ENCODE measurements at places on chromosomes 16 and 17.

DNA sequence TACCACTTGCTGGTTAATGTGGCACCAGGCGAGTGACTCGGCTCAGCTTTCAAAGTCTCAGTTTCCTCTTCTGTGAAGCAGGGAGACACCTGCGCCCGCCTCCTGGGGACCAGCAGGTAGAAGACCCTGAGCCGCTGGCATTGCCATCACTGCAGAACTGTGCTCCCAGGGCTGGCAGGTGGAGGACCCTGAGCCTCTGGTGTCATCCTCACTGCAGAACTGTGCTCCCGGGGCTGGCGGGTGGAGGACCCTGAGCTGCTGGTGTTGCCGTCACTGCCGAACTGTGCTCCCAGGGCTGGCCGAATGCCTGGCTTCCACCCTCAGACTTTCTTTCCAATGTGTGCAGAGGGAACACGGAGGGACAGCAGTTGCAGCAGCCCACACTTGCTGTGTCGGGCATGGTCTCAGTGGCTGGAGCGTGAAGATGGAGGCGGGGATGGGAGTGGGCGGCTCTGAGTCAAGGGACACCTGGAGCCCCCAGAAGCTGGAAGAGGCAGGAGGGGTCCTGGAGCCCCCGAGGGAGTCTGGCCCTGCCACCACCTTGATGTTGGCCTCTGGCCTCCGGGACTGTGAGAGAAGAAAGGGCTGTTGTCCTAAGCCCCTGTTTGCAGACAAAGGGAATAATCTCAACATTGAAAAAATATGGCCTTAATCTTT lies 75.8 kb upstream of the METTL9 start:
- DNase-seq, result no peak

- no peak for DNase-seq
These were observed 30.2 kb downstream of the CACNG5 start for GRCh38 chr17:66865151-66865550.

DNA sequence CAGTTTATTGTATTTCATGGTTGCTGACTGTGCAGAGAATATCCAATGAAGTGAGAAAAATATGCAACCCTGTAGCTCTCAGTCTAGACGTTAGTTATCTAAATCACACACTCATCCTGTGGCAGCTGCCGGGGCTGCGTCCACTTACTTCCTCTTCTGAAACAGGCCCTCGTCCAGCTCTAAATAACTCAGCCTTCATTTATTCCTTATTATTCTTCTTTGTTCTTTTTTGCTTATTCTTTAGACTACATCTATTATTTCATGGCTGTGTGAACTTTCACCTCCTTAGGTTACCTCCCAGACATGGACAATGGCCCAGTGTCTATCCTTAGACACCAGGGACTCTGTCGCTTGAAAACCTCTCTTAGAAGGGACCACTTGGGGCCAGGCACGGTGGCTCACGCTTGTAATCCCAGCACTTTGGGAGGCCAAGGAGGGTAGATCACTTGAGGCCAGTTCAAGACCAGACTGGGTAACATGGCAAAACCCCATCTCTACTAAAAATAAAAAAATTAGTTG lies 3.4 kb upstream of the THUMPD1 start:
- DNase-seq, result no peak

DNA sequence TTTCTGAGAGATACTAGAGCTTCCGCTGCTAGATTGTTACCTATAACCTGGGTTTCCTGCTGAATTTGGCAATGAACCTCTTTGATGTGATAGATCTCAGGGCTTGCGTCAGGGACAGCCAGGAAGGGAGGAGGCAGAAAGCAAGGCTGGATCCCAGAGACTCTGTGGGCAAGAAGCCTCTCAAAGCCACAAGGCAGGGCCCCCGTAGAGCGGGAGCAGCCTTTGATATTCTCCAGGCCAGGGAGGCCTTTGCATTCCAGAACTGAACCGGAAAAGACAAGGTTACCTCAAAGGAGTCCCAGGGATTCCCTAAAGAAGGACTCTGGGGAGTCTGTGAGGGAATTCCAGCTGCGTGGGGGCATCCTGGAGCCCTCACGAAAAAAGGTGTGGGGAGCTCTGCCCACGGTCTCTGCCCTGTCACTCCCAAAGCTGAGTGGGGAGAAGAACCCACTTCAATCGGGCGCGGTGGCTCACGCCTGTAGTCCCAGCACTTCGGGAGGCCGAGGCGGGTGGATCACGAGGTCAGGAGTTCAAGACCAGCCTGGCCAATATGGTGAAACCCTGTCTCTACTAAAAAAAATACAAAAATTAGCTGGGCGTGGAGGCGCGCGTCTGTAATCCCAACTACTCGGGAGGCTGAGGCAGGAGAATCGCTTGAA lies 14.3 kb upstream of the SCIMP start:
- DNase-seq, result no peak

GRCh38 chr17:81387100-81388090 lies 7.9 kb upstream of the BAHCC1 start:
- no peak for DNase-seq

DNA sequence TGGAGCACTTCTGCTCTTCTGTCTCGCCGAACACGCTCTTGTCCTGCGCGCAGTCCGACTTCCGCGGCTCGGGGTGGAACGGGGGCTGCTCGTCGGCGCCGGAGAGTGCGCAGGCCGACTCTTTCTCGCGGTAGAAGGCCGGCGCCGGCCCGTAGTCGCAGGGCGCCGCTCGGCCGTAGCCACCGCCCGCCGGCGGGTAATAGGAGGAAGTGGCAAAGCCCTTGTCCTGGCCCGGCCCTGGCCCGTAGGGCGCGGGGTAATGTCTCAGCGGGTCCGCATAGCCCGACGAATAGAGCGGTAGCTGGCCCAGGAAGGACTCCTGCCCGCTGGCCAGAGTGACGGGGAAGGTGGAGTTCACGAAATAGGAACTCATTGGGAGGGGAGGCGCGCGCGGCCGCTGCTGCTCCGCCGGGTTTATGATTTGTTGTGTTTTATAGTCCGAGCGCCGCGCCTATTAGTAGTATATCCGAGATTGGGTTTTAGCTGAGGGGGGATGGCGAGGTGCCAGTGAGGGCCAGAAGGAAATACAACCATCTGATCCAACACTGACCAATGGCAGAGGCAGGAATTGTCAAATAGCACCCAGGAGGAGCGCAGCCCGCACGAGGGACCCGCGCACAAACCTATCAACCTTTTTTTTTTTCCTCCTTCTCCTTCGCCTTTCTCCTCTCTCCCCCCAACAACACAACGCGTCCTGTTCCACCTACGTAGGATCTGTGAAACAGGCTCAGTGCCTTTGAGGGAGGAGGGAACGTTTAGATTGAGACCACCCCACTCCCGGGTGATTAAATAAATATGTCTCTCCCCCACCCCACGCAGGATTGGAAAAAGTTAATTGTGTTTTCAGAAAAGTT lies 4.4 kb upstream of the HOXB5 start:
- DNase-seq, result no peak

- DNase-seq, result no peak
These were observed 7.8 kb downstream of the GABARAPL2 start for GRCh38 chr16:75573955-75574354.

DNA sequence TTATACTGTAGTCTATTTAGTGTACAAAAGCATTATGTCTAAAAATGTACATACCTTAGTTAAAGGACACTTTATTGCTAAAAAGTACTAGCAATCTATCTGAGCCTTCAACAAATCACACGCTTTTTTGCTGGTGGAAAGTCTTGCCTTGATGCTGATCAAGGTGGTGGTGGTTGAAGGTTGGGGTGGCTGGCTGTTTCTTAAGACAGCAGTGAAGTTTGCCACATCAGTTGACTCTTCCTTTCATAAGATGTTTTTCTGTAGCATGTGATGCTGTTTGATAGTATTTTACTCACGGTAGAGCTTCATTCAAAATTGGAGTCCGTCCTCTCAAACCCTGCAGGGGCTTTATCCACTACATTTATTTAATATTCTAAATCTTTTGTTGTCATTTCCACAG lies 8.6 kb downstream of the ADGRG5 start:
- DNase-seq, result no peak

DNA sequence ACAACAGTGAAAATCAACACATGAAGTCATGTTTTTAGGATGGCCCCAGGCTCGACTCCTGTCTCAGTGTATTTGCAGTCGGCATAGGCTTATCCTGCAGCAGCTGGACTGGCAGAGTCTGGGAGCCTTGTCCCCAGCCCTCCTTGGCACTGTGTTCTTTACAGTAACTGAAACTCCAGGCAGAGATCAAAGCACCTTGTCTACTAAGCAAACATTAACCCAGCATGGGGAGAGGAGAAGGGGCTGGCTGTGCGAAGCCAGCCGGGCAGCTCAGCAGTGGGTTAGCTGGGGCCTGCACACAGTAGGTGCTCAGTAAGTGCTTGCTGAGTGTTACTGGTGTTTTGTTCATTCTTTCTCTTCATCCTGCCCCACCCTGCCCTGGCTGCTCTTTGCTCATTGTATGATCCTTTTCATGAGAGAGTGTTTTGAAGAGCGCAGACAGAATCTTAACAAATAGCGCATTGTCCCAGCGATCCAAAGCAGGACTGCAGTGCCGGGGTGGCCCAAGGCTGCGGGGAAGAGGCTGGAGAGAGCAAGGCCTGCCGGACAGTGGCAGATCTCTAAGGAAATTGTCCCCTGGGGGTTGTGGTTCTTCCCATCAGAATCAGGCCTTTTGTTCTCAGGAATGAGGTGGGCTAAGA lies 23.5 kb upstream of the ITGB4 start:
- DNase-seq, result no peak

DNA sequence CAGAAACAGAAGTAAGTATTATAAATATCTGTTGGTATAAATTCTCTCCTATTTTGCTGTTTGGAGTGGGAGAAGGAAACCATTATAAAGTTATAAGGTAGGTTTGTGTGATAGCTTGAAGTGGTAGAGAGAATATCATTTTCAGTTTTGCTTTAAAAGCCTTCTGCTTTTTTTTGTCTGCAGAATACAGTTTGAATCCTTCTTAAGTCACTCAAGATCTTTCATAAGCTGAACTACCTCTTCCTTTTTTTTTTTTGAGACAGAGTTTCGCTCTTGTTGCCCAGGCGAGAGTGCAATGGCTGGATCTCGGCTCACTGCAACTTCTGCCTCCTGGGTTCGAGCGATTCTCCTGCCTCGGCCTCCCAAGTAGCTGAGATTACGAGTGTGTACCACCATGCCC lies 9.0 kb downstream of the ATAD5 start:
- DNase-seq, result no peak

- no peak for DNase-seq
These were observed 195.8 kb upstream of the FOXF1 start for GRCh38 chr16:86314402-86315025.

DNA sequence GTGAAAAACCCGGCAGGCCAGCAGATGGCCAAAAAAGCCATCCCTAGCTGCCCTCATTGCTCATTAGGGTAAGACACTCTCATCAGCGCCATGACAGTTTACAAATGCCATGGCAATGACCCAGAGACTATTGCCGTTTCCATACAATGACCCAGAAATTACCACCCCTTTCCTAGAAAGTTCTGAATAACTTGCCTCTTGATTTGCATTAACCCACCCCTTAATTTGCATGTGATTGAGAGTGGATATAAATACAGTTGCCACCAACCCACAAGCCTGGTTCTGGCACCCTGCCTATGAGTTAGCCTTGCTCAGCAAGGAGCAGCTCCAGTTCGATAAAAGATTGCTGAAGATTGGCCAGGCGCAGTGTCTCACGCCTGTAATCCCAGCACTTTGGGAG lies 16.1 kb upstream of the C16orf54 start:
- no peak for DNase-seq

DNA sequence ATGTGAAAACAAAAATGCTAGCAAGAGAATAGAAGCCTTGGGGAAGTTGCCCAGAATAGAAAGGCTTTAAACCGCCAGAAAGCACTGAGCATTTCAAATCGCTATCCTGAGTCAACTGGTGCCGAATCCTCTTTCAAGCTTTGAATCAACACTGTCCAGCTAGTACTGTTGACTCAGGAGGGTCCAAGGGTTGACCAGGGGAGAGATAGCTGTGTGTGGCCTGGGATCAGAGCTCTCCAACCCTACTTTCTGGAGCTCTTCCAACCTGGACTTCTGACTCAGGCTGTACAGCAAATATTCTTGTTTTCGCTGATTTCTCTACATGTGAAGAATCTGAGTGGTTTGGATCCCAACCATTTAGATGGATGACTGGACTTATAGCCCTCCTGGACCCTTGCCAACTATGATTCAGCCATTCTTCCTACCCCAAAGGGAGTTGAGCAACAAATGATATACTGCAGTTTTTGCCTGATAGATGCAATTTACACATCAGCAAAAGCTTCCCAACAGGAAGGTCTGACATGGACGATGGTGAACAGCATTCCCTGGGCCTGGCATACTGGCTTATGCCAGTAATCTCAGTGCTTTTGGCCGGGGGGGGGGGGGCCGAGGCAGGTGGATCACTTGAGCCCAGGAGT lies 154.0 kb upstream of the SDK2 start:
- DNase-seq, result peak; percentile 81

GRCh38 chr17:43694081-43694870 lies 32.6 kb upstream of the MEOX1 start:
- DNase-seq, result peak; percentile 6

- no peak for DNase-seq
These were observed 2.7 kb upstream of the ZC3H7A start for GRCh38 chr16:11799509-11800381.

DNA sequence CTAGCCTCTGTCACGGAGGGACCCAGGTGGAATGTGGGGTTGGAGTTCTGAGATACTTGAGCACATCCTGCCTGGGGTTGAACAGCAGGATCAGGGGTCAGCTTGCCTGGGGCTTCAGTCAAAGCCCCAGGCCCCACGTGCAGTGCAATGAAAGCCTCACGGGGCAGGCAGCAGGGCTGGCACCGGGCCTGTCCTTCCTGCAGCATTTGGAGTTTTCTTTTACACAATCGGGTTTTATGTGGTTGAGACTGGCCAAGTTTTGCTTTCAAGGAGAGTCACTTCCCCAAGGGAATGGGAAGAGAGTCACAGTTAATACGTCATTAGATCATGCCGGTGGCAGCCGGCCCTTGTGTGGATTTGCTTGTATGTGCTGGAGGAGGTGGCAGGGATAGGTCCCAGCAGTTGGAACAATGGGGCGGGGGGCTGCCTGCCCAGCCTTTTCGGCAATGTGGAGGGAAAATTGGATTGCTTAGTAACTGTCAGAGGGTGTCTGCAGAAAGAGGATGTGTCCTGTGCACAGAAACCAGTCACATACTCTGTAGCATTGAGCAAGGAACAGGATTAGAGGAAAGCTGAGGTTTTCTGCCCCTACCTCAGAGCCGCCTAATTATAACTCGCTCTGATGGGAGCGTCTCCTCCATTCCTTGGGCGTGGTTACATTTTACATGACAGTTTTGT lies 4.5 kb downstream of the RMI2 start:
- no peak for DNase-seq
